ENCODE measurements at places on chromosomes 16 and 17.

- no peak for DNase-seq
Observed at GRCh38 chr17:74078363-74078941, 125.0 kb upstream of the RPL38 start.

DNA sequence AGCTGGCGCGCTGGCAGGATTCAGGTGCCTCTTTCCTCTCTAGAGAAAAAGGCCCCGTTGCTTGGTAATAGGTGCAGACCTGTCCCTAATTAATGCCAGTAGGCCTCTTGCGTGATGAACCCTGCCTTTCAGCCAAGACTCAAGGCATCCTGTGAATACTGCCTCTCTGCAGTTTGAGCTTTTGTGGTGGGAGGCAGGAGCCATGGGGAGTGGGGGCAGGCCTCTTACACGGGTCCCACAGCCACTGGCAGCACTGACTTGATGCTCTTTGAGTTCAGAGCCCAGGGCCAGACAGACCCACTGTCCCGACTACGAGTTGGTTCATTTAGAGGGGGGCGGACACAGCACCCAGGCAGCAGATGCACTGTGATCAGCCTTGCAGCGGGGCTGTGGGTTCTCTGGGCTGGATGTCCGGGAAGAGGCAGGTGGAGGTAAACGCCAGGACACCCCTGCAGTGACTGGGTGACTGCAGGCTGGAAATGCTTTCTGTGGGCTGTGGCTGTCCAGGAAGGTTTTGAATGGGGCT, 237.0 kb downstream of the SEC14L1 start:
- DNase-seq = no peak

- no peak for DNase-seq
Observed at GRCh38 chr16:67504031-67505021, 21.0 kb upstream of the AGRP start.

DNA sequence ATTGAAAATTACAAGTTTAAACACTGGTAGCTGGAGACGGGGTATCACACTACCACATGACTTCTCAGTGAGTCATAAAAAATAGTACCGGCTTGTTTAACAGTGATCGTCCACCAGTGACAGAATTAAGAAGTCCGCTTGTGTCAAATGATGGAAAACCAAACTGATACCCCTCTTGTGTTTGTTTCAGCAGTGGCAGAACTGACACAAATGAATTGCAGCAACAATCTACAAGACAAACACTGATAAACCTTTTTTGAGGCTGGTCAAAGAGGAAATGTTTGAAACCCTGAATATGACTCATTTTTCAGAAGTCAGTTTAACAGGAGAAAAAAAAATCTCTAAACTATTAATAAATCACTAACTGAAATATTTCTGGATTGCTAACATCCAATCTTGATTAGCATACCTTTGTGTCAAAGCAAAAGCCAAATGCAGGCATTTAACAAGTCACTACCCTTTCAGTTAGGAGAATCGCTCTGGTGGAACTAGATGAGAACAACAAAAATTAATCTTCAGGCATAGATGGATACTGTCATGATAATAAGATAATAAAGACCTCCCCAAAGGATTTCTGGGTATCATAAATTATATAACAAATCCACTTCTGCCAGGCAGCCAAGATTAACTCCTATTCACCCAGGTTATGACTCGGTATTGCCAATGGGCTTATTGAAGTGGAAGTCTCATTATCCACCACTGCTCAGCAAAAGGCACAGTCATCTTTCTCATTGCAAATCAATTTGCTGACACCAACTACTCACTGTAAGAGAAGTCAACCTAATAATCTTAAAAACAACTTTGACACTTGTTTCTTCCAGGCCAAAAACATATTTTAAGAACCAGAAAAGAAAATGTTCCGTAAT, 20.8 kb downstream of the DCUN1D3 start:
- DNase-seq = no peak

DNA sequence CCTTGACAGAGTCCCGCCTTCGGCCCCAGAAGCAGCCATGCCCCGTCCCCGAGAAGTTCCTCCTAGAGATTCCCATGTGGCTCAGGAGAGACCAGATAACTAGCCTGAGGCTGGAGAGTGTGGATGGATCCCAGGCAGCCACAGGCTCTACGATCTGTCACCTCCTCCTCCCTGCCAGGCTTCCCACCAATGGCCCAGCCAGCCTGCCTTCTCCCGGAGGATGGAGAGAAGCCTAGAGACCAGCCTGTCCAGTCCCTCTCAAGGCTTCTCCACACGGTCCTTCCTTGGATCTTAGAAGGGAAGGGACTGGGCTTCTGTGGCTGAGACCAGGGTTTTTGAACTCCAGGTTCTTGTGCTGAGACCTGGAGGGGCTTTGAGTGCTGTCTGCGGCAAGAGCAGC, 1.6 kb upstream of the SMTNL2 start:
- no peak for DNase-seq
